ENCODE measurements at places on chromosomes 16 and 17.

- no peak for DNase-seq
Observed at GRCh38 chr17:33019161-33019890, 27.7 kb downstream of the SPACA3 start.

DNA sequence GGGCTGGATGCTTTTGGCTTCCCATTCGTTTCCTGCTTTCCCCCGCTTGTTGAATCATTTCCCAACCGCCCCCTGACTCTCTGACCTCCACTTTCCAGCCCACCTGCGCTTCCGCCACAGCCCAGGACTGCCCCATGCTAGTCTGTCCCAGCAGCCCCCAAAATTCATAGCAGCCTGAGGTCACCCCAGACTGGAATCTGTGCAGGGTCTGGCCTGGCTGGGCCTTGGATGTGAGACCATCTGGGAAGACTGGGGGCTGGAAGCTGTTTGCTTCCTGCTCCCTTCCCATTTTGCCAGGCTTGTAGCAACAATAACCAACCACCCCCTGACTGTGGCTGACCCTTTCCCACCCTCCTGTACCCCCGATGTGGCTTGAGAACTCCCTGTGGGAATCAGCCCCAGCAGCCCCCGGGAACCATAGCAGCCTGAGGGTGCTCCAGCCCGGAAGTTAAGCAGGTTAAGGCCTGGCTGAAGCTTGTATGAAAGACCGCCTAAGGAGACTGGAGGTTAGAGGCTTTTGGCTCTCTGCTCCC lies 2290.8 kb downstream of the TP53TG3F start:
- DNase-seq, result no peak

DNA sequence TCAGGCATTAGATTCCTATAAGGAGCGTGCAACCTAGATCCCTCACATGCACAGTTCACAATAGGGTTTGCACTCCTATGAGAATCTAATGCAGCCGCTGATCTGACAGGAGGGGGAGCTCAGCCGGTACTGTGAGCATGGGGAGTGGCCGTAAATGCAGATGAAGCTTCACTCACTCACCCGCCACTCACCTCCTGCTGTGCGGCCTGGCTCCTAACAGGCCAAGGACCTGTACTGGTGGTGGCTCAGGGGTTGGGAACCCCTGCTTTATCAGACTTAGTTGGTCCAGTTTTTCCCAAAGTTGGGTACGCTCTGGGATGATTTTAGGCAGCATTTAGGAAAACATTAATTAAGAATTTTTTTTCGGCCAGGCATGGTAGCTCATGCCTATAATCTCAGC lies 103.8 kb downstream of the MARF1 start:
- DNase-seq, result no peak

DNA sequence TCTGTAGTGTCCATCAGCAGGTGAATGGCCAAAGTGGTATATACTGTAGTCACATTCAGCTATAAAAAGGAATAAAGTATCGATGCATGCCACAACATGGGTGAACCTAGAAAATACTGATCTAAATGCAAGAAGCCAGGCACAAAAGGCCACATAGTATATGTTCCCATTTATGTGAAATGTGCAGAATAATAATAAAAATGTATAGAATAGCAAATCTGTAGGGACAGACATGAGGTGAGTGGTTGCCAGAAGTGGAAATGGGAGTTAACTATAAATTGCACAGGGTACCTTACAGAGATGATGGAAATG lies 23.1 kb downstream of the DBNDD1 start:
- no peak for DNase-seq

GRCh38 chr16:66474750-66475199 lies 47.7 kb downstream of the BEAN1 start:
- no peak for DNase-seq

DNA sequence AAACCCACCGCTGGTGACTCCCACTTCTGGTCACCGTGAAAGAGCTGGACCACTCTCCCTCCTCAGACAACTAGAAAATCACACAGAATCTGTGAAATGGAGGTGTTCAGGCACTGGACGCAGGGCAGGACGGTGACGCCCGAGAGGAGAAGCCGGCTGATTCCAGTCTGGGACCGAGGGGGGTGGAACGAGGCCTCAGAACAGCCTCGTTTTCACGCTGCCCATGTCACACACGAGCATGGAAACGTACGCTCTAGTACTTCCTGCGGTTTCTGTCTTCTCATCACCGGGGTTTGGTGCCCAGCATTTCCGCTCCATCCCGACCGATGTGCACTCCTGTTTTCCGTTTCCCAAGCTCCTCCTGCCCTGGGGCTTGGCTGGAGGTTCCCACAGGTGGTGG lies 101.8 kb upstream of the METRNL start:
- no peak for DNase-seq

DNA sequence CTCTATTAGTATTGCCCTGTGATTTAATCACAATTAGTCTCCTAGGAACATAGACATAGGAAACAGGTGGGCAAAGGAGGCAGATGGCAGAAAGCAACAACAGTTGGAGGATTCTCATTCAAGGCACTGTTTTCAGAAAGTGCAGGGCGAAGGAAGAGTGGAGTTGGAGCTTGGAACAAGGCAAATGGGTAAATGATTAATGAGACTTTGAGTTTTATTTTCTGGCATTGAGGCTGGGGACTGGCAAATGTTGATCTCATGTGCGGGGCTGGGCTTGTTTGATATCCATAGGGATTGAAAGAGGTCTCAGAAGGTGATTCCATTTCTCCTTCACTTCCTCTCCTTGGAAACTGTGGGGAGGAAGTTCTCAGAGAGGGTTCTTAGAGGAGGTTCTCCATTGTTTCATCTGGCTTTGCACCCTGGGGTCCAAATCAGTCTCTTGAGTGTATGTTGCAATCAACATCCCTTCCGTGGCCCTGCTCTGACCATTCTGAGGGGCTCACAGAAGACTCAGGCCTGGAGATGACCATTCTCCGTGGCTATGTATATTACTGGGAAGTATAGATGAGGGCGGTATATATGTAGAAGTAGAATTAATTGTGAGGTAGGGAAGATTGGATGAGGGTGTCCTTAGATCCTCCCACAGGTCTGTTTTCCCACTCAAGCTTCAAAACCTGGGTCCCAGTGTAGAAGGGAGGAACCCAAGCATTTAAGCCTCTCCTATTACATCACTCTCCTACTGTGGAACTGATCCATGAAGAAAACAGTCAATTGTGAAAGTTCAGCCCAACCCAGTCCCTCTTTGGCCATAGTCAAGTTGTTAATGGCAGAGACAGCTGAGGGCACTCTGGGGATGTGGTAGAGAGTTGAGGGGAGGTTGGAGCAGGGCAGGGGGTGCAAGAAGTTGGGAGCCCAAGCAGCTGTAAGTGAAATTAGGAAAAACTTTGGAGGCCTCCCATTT lies 36.5 kb upstream of the SRSF1 start:
- no peak for DNase-seq

DNA sequence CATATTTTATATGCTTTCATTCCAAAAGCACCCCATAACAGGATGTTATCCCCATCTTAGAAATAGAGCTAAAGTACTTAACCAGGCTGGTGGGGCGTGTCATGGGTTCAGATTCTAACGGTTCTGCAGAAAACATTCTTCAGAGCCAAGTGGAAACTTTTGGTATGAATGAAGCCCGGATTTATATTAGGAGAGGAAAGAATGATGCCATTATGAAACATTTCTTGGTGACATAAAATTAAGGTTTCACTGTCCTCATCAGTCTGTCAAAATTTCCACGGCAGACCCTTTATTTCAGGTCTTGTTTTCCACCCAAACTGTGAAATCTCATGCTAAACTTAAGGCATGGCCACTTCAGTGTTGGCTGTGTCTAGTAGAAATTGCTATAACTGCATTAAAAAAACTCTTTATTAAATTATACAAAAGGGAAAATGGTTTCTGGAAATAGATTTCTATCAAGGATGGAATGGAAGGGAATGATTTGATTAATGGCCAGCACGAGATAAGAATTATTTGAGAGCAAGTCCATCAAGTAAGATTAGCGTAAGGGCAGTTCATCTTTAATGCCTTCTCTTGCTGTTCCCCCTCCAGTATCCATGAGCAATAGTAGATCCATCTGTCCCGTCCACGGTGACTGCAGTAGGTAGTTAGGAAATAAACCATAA lies 11.7 kb downstream of the PRKCA start:
- DNase-seq, result no peak

DNA sequence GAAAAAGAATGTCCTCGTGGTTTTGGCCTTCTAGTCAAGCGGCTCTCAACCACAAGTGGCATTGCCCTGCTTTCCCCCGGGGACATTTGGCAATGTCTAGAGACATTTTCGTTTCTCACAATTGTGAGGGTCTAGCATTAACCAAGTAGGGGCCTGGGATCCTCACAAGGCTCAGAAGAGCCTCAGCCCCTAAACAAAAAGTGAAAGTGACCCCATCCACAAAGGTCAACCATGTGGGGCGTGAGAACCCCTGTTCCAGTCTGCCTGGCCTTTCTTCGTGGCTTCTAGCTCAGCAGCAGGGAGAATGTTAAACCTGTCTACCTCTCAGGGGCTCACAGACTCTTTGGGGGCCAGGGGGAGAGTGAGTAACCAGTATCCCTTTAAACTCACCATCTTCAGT lies 4.8 kb upstream of the RPL38 start:
- no peak for DNase-seq

DNA sequence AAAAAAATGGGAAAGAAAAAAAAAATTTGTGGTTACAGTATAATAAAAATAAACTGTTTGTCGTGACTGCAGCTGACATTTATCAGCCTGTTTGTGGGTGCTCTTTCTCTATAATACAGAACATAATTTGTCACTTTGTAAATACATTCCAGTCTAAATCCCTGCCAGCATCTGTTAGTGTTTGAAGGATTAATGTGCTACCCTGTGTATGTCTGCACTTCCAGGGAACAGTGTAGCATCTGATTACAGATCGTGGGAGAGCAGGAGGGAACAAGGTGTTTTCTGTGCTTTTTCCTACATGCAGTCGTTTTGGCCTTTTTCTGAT lies 265.1 kb downstream of the WWOX start:
- DNase-seq, result no peak

DNA sequence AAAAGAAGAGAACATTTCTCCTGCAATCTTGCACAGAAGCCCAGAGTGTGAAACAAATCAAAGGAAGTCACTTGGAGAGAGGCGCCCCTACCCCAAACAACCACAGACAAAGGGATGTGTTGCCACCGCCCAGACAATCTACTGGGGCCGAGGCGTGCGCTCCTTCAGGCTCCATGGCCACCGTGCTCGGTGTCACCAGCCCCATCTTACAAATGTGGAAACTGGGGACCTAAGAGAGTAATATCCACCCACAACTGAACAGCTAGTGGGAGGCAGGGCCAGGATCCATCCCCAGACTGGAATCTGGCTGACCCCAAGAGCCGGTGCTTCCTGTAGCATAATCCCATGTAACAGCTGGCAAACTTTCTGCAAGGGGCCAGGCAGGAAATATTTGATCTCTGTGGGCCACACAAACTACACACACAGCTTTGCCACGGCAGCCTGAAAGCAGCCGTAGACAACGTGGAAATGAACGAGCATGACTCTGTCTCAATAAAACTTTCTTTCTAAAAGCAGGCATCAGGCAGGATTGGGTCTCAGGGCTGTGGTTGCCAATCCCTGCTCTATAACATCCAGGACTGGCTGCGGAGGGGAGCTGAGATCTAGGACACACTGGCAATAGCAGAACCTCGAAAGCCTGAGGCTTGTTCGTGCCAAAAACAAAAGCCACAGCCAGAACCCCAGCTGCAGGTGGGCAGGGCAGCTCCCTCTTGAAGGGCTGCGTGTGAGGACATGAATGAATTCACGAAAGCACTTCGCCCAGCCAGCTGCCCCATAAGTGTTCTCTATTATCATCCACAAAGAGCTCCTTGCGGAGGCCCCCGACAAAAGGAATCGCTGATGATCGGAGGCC lies 26.6 kb upstream of the GINS2 start:
- DNase-seq, result no peak

GRCh38 chr17:34672176-34672785 lies 92.9 kb downstream of the TMEM132E start:
- no peak for DNase-seq

DNA sequence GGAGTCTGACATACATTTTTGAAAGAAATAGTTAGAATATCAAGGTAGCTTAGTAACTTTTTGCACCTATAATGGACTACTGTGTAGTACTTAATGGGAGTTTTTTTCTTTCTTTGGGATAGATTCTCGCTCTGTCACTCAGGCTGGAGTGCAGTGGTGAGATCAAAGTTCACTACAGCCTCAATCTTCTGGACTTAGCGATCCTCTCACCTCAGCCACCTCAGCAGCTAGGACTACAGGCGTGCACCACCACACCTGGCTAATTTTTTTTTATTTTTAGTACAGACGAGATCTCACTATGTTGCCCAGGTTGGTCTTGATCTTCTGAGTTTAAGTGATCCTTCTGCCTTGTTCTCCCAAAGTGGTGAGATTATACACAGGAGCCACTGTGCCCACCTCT lies 9.5 kb downstream of the TAOK1 start:
- no peak for DNase-seq

DNA sequence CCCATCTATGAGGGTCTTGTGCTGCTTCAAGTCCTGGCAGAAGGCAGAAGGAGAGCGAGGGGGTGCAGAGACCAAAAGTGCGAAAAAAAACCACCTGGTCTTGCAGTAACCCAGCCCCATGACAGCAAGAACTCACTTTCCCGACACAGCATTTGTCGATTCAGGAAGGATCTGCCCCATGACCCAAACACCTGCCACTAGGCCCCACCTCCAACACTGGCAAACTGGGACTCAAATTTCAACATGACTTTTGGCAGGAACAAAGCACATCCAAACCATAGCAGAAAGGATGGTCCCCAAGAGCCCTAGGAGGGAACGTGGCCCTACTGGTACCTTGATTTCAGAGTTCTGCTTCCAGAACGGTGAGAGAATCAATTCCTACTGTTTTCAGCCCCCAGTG lies 34.7 kb upstream of the KLHDC4 start:
- no peak for DNase-seq

- DNase-seq, result no peak
Observed at GRCh38 chr17:69066482-69066881, 5.8 kb upstream of the ABCA9 start.

GRCh38 chr17:66337866-66338485 lies 35.6 kb downstream of the PRKCA start:
- no peak for DNase-seq

- no peak for DNase-seq
Observed at GRCh38 chr17:31444026-31444425, 52.6 kb downstream of the RAB11FIP4 start.

DNA sequence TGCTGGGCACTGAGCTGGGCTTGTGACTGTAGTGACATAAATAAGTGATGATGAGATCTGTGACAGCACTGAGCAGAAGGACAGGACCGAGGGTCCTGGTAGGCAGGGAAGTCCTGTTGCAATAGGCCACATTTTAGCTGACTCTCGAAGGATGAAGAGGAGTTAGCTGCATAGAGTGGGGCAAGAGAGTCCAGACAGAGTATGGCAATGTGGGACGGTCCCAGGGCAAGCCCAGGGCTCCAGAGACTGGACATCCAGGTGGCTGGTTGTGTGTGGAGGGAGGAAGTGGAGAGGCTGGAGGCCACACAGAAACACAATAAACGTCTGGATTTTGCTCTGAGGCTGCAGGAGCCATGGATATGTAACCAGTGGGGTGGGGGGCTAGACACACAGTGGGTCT lies 64.5 kb upstream of the ZNF423 start:
- no peak for DNase-seq

- no peak for DNase-seq
Observed at GRCh38 chr17:17944743-17945142, 27.5 kb downstream of the TOM1L2 start.

Measured in stimulated activated CD4-positive, alpha-beta T cell treated with anti-CD3 and anti-CD28 coated beads, Interleukin-1b, Interleukin-23, amount 100 ng/mL, for 1 hour (primary cell).